D721Med (cell line): ENCODE measurements at places on chromosomes 3 and 15.
A peak's percentile ranks its signal among the peaks of the same experiment; 100 is the strongest.

- no peak for DNase-seq
These were observed 11.5 kb downstream of the PLA2G4F start for GRCh38 chr15:42144841-42145375.

DNA sequence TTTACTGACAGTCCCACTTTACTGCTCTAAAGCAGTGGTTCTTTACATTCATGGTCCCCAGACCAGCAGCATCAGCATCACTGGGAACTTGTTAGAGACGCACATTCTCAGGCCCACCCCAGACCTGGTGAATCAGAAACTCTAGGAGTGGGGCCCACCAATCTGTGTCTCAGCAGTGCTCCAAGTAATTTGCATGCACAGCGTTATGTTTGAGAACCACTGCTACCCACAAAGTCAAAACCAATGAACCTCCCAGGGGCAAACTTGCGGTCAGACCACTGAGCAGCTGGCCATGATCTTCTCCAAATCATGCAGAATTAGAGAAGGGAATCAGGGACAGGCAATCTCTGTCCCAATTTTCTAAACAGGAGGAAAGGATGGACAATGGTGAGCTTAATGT lies 58.5 kb downstream of the ST8SIA2 start:
- no peak for DNase-seq

DNA sequence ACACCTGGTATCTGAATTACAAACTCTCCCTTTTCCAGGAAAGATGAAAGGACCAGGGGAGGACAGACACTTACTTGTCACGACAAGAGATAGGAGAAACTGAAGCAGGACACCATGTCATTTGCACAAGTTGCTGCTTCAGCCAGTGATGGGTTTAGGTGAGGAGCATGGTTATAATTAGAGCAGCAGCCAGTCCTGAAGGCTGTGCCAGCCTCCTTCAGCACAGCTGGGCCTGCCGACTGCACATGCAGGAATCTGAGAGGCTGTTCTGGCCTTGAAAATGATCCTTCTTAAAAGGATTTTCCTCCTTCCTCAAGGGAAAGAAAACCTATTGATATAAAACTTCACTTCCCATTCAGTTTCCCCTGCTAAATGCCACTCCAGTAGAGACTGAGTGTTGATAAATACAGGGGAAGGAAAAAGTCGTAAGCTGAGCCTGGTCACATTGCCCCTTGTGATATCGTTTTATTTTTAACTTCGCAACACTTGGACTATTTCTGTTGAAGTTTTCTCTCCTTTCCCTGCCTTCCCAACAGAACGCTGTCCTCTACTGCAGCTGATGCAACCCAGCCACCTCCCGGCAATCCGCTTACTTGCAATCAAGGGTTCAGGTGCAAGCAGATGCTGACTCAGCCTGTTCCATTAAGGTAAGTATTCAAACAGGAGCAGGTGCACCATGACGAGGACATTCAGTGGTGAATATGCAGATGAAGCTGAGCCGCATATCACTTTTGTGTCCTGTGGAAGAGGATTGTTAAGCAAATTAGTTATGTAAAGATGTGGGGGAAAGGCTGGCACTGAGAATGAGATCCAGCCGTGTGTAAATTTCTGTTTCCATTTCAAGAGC lies at the start of gene FBXO40:
Gene FBXO40, plus strand, starts transcription at position 524 of the 847 bp plus-strand sequence. CDS start 27,197 bp downstream, outside the sequence.
- no peak for DNase-seq

DNA sequence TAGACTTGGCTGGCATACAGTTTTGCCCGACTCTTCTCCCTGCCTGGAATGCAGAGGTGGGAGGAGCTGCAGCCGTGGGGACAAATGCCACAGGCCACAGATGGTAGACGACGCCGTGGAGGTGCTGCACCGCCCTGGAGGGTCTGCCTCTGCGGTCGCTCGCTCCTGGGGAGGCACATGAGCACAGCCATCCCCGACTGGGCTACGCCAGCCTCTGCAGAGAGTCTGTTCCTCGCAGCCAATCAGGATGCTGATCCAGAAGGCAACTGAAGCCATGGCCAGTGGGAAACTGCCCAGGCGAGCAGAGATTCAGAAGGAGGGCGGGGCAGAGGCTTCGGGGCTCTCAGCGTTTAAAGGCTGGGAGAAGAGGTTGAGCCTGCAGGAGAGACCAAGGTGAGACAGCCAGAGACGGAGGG lies 11.9 kb upstream of the LRRC15 start:
- no peak for DNase-seq

DNA sequence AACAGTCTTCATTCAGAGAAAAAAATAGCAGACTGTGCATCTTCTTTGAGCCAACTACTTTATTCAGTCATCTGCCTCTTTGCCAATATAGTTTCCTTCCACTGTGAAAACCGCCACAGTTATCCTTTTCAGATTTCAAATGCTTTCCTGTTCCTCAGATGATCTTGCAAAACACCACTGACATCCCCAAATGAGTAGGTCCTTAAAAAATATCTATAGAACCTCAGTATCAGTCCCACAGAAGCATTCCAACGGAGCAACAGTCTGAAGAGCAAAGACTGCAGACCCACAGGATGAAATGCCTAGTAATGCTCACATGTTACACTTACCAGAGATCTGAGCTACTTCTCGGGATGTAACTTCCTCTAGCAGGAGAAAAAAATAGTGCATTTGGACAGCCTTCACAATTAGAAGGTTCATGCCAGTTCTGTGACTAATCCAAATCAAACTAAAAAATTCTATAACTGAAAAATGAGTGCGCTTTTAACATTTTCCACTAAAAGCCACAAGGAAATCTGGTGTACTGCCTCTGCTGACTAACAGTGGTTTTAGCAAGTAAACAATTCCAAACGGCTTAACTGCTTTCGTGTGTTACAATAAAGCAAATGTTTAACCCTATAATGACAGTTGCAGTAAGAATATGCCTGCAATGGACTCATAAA lies at the start of gene ANKRD28:
Gene ANKRD28, minus strand, starts transcription at position 338 of the 662 bp plus-strand sequence. CDS start 1,458 bp downstream, outside the sequence.
- DNase-seq, result no peak

GRCh38 chr3:117536006-117536405 lies 826.4 kb downstream of the TUSC7 start:
- DNase-seq, result no peak

DNA sequence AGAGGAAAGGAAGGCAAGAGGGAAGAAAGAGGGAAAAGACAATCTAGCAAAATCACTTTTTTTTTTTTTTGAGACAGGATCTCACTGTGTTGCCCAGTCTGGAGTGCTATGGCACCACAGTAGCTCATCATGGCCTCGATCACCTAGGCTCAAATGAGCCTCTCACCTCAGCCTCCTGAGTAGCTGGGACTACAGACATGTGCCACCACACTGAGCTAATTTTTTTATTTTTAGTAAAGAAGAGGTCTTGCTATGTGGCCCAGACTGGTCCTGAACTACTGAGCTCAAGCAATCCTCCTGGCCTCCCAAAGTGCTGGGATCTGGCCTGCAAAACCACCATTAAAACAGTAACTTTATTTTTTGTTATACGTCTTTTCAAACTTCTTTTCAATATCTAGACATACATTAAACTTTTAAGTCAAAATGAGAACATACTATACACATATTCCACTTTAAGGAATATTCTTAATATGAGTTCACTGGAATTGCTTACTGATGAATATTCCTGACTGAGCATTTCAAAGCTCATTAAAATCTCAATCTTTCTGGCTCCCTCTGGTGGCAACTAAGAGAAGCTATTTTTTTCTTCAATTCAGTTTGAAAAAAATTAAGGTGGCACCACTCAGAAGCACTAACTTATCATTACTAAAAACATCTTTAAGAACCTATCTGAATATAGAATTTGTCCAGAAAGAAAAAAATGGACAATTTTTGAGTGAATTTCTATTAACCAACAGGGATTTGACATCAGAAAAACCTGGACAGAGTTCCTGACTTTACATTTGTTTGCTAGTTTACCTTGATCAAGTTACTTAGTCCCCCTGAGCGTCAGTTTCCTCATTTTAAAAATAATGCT lies 40.9 kb downstream of the UACA start:
- DNase-seq, result peak; percentile 22

DNA sequence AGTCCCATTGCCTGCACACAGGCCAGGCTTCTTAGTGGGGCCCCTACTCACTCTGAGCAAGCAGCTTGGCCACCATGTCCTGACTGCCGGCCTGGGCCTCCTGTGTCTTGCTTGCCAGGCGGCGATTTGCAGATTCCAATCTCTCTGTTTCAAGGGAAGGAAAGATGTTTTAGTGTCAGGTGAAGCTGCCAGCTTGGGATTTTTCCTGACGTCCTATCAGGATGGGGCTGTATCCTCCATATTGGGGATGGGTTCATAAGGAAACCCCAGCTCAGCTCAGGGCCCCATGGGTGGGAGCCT lies 8.5 kb downstream of the AMOTL2 start:
- DNase-seq, result no peak

GRCh38 chr3:87771337-87772192 lies 287.2 kb downstream of the CGGBP1 start:
- DNase-seq, result no peak

DNA sequence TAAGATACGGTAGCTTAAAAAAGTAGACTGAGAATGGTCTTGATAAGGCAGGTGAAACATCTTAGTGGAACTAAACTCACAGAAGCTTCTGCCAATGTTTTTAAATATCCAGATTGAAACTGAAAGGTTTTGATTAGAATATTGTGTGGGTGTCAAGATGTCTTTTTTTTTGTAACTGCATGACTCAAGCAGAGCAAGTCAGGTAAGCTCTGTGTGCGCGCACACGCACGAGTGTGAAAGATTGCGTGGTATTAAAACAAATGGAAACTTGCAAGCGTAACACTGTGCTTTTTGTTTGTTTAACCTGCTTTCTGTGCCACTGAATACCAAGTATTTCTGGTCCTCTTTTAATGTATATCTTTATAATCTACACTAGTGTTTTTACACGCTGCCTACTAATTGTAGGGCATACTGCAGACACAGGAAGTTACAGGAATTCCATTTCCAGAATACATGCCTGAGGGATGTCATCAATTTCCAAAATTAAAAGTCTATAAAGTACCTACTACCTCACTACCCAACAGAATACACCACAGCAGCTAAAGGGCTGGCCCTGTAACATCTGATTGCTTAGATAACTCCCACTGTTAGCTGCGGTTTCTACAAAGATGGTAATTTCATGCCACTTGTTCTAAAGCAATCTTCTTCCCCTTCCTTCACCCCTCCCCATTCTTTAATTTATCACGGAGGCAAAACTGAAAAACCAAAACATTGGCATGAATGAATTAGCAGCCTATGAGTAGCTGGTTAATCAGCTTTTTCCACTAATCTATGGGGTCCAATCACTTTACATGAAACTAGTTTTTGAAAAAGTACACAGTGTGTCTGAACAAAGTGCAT lies 472.8 kb downstream of the SHQ1 start:
- no peak for DNase-seq

GRCh38 chr15:78629716-78630065 lies 8.9 kb upstream of the CHRNA3 start:
- DNase-seq, result no peak

DNA sequence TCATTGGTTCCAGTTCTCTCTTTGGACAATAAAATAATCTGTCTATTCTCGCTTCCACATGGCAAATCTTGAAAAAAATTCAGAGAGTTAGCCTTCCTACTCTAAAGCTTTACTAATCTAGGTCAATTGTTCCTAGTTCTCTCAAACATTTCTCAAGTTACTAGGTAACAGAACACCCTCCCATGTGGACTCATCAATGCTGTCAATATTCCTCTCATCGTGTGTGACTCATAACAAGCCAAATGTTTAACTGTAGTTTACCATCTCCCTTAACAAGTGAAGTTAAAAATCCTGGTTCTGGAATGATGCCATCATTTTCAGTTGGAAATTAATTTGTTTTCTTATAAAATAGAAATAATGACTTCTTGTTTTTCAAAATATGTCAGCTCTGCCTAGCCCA lies 438.6 kb downstream of the ROBO1 start:
- DNase-seq, result no peak

- no peak for DNase-seq
These were observed 55.8 kb upstream of the ZBTB38 start for GRCh38 chr3:141312354-141313092.

DNA sequence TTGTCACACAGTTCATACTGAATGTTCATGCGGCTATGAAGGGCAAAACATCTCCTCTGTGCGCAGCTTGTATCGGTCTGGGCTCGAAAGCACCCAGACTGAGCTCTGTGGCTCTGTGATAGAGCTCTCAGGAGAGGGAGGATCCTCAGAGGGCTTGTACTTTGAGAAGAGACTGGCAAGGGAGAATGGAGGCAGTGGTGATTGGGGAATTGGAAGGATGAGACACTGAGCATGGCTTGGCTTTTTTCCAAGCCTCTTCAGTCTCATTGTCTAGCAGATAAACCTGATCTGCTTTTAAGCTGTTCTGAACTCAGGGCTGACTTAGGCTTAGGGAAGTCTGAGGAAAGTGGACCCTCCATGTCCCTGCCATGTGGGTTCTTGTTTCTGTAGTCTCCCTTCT lies 43.0 kb downstream of the RAD54L2 start:
- DNase-seq, result peak; percentile 50

- no peak for DNase-seq
These were observed 62.4 kb downstream of the COL8A1 start for GRCh38 chr3:99700631-99701268.

- DNase-seq, result no peak
These were observed 31.7 kb upstream of the ATG7 start for GRCh38 chr3:11240496-11240895.

- DNase-seq, result no peak
These were observed 360.5 kb downstream of the EPHA3 start for GRCh38 chr3:89467898-89468363.

- DNase-seq, result no peak
These were observed 81.1 kb downstream of the LRRK1 start for GRCh38 chr15:101000271-101000681.
